Neural crest cell (in vitro differentiated cells): ENCODE measurements at places on chromosomes 13 and 19. TPM values are rescaled to one million over a fixed set of nuclear protein-coding genes. Genes with fewer than 3 reads are reported as not detected.

The MRPS31 gene
- total RNA-seq: 32.0 and 34.6 TPM in 2 replicates

The CSNK1A1L gene
- not detected in 2 replicates for total RNA-seq

The TMPRSS9 gene
- total RNA-seq: 0.12 TPM in 1 of 2 replicates, not detected in the other

The NCAN gene
- total RNA-seq: 12.3 and 13.8 TPM in 2 replicates

The C1QTNF9B gene
- not detected in 2 replicates for total RNA-seq

The SPRY2 gene
- total RNA-seq: 106 TPM in 2 replicates

- no peak overlapping the region for H3K4me3 ChIP-seq
- no peaks in the 10 kb centered on the region for H3K27me3 ChIP-seq
- peak overlapping the region; percentile 71 for H3K27ac ChIP-seq
- peaks cover 21% of the 10 kb centered on the region for H3K4me1 ChIP-seq
- H3K36me3 ChIP-seq: no peaks in the 10 kb centered on the region
Measured at GRCh38 chr19:16595097-16595496, 22.9 kb upstream of the SLC35E1 start.

DNA sequence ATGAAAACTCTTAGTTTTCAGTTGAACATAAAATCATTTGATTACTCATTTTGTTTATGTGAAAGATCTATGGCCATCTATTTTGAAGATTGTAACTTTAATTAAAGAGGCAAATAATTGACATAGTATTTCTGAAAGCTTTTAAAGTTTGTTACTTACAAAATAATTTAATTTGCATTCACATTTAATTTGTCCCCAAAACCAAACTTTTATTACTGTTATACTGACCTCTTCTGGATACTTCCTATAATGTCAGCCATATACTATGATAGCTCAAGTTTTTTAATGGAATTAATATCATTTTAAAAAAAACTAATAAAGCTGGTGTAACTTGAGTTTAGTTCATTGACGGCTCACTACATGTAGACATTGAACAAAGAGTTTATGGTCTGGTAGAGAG, 4.9 kb upstream of the SGCG start:
- no peak overlapping the region for H3K4me3 ChIP-seq
- H3K27ac ChIP-seq: no peak overlapping the region
- DNase-seq: no peak
- H3K36me3 ChIP-seq: no peaks in the 10 kb centered on the region
- no peaks in the 10 kb centered on the region for H3K27me3 ChIP-seq
- H3K4me1 ChIP-seq: no peaks in the 10 kb centered on the region

- DNase-seq: no peak
- peaks cover 2% of the 10 kb centered on the region for H3K36me3 ChIP-seq
- no peaks in the 10 kb centered on the region for H3K27me3 ChIP-seq
- H3K4me1 ChIP-seq: no peaks in the 10 kb centered on the region
- no peak overlapping the region for H3K4me3 ChIP-seq
Measured at GRCh38 chr13:22599156-22599555, 581.6 kb upstream of the SGCG start.

DNA sequence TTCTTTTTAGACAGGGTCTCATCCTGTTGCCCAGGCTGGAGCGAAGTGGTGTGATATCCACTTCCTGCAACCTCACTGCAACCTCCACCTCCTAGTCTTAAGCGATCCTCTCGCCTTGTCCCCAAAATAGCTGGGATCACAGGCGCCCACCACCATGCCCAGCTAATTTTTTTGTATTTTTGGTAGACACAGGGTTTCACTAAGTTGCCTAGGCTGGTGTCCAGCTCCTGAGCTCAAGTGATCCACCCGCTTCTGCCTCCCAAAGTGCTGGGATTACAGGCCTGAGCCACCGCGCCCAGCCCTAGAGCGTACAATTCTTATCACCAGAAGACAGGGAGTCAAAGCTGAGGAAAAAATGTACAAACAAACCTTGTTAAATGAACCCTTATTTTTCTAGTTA, 4.5 kb upstream of the ELOF1 start:
- H3K27me3 ChIP-seq: no peaks in the 10 kb centered on the region
- H3K27ac ChIP-seq: no peak overlapping the region
- no peaks in the 10 kb centered on the region for H3K36me3 ChIP-seq
- peaks cover 14% of the 10 kb centered on the region for H3K4me1 ChIP-seq
- DNase-seq: no peak

- DNase-seq: no peak
- peak overlapping the region; percentile 57 for H3K27ac ChIP-seq
- no peaks in the 10 kb centered on the region for H3K36me3 ChIP-seq
Measured at GRCh38 chr13:111626371-111627305, 306.2 kb downstream of the TEX29 start.

- no peak for DNase-seq
- H3K4me3 ChIP-seq: no peak overlapping the region
- no peaks in the 10 kb centered on the region for H3K36me3 ChIP-seq
Measured at GRCh38 chr19:48587387-48587786, 19.2 kb upstream of the SPACA4 start.

DNA sequence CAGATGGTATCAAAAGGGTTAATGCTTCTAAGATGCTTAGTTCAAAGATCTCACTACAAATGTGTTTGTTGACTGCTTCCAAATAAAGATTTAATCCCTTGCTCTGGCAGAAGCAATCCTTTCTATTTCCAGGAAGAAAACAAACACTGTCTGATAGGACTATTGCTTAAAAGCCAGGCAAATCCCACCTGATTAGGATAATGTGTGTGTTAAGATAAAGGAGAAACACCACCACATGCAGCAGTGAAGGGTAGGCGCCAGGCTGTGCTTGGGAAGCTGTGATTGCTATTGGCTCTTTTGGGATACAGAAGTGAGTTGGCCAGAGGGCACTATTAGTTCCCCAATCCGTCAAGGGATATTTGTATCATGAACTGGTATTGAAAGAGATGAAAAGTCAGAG, 62.8 kb upstream of the LRCH1 start:
- H3K36me3 ChIP-seq: peaks cover 8% of the 10 kb centered on the region
- H3K27me3 ChIP-seq: no peaks in the 10 kb centered on the region
- no peak overlapping the region for H3K27ac ChIP-seq
- peaks cover 27% of the 10 kb centered on the region for H3K4me1 ChIP-seq
- DNase-seq: no peak

DNA sequence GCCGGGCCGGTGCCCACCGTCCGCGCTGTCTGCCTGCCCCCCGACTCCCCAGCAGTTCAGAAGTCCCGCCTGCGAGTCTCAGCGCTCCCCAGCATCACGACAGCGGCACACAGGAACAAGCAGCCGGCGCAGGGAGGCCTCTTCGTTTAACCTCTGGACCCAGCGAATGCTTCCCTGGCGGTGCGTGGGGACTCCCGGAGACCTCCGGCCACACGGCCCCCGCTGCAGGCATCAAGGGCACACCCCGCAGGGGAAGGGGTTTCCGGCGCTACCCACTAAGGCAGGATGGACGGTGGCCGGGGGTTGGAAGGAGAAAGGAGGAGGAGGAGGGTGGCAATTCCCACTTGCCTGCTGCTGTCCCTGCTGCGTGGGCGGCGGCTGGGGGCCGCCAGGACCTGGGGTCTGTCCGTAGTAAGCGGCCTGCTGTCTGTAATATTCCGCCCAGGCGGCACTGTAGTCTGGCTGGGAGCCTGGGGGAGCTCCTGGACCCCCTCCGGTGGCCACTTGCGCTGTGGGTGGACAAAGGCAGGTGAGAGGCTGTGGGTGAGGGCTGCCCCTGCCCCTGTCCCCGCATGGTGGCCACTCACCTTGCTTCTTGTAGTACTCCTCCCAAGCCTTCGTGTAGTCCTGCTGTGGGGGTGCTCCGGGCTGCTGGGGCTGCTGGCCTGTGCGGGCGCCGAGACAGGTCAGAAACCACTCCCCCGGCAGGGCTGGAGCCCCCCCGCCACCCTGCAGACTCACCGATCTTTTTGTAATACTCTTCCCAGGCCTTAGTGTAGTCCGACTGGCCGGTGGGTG, 9.6 kb downstream of the KHSRP start:
- no peaks in the 10 kb centered on the region for H3K27me3 ChIP-seq
- H3K36me3 ChIP-seq: no peaks in the 10 kb centered on the region
- H3K27ac ChIP-seq: no peak overlapping the region
- H3K4me3 ChIP-seq: no peak overlapping the region
- DNase-seq: no peak
- no peaks in the 10 kb centered on the region for H3K4me1 ChIP-seq

DNA sequence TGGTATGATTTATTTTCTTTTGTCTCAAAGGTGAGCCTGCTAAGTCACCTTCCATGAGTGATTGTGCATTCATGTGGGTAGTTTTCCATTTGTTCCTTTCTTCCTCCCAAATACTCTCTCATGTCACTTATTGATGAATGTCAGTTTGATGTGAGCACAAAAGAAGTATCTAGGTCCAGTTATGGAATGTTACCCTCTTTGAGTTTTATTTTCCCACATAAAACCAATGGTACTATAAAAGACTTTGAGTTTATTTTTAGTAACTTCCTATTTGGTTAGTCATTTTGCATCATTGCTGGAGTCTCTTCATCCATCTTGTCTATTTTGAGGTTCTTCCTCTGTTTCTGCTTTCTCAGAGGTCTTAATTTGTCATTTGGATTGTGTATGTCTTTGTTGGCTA, 321.3 kb downstream of the GPC6 start:
- peaks cover 4% of the 10 kb centered on the region for H3K36me3 ChIP-seq
- H3K27me3 ChIP-seq: no peaks in the 10 kb centered on the region
- H3K4me3 ChIP-seq: no peak overlapping the region
- H3K4me1 ChIP-seq: no peaks in the 10 kb centered on the region
- DNase-seq: no peak

DNA sequence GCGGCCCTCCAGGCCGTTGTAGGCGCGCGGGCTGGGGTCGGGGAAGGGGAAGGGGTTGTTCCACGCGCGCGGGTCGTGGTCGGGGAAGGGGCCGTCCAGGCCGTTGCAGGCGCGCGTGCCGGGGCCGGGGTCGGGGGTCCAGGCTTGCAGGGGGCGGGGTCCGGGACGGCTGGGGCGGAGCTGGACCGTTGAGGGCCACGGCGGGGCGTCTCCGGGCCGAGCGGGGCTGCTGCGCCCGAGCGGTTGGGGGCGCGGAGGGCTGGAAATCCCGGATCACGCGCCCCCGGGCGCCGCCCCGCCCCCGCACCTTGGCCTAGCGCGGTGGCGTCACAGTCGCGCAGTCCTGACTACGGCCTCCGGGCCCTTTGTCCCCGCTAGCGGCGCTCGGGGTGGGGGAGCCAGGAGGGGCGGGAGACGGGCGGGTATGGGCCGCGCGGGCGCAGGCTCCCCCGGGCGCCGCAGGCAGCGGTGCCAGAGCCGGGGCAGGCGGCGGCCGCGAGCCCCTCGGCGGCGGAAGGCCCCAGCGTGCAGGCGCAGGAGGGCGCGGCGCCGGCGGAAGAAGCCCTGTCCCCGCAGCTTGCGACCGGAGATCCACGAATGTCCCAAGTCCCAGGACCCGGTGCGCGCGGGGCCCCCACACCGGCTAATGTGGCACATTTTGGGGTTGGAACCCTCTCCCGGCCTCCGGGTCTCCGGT, 665 bp downstream of the GPX4 start:
- peaks cover 14% of the 10 kb centered on the region for H3K4me1 ChIP-seq
- DNase-seq: peak; percentile 64
- no peaks in the 10 kb centered on the region for H3K36me3 ChIP-seq

GRCh38 chr19:5172859-5173630, 167.6 kb downstream of the PTPRS start:
- peak overlapping the region; percentile 50 for H3K27ac ChIP-seq
- DNase-seq: no peak
- H3K36me3 ChIP-seq: no peaks in the 10 kb centered on the region
- H3K27me3 ChIP-seq: no peaks in the 10 kb centered on the region
- no peak overlapping the region for H3K4me3 ChIP-seq
- peaks cover 15% of the 10 kb centered on the region for H3K4me1 ChIP-seq

GRCh38 chr13:113902986-113903775, 39.3 kb upstream of the GAS6 start:
- H3K4me1 ChIP-seq: no peaks in the 10 kb centered on the region
- H3K27ac ChIP-seq: no peak overlapping the region

DNA sequence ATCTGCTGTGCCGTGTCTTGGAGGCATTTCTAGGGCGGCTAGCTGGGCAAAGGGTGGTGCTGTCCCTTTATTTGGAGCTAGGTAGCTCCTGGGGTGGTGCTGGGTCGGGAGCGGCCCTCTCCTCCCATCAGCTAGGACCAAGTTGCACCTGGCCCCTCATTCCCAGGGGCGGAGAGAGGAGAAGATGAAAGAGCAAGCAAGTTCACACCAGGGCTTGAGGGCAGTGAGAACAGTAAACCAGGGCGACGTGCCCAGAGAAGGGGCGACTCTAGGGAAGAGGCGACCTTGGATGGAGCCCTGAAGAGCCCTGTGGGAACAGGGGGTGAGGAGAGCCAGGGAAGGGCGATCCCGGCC, 17.0 kb upstream of the KCNN1 start:
- peak overlapping the region; percentile 44 for H3K27ac ChIP-seq
- H3K36me3 ChIP-seq: no peaks in the 10 kb centered on the region
- DNase-seq: no peak
- peaks cover 70% of the 10 kb centered on the region for H3K27me3 ChIP-seq

DNA sequence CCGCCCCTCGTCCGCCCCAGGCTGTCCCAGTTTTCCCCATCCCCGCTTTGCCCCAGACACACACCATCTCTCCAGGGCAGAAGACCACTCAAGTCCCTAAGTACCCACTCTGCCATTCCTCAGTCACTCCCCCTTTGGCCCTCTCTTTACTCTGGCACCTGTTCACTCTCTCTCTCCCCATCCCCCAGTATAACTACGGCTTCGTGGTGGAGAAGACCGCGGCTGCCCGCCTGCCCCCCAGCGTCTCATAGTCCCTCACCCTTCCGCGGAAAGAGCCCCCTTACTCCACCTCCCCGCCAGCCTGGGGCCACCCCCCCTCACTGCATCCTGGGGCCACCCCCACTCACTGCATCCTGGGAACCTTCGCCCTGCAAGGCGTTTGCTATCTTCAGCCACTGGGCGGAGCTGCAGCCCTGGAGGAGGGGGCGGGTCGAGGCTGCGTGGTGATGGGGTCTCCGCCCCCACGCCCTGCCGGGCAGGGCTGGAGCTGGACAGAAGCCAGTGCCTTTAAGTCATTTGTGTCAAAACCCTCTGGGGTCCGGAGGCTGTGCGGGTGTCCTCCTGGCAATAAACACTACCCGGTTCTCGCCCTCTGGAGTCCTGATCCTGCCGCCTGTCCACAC, 5.0 kb downstream of the MVB12A start:
- H3K27me3 ChIP-seq: no peaks in the 10 kb centered on the region
- DNase-seq: peak; percentile 76
- peak overlapping the region; percentile 12 for H3K27ac ChIP-seq
